ENCODE measurements at places on chromosomes 1 and 21. TPM values are rescaled to one million over a fixed set of nuclear protein-coding genes. Genes with fewer than 3 reads are reported as not detected.

Gene SPRR1A
- not detected for total RNA-seq

Gene ZFP69
- 8.6 TPM for total RNA-seq

DNA sequence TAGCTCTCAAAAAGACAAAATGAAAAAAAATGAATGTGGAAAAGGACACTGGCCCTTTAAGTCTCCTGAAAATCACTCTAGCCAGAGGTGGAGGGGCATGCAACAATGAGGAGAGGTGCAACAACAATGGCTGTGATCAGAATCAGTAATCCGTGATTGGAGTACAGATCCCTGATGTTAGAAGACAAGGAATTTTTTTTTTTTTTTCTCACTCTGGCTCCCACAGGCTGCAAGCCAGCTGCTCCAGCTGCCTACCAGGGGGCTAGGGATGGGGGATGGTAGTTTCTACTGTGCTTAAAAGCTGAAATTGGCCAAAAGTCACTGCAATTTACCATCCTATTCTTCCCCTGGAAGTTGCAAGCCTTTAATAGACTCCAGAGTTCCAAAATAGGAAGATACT is 54.5 kb downstream of the STYXL2 start:
- no peak for DNase-seq

DNA sequence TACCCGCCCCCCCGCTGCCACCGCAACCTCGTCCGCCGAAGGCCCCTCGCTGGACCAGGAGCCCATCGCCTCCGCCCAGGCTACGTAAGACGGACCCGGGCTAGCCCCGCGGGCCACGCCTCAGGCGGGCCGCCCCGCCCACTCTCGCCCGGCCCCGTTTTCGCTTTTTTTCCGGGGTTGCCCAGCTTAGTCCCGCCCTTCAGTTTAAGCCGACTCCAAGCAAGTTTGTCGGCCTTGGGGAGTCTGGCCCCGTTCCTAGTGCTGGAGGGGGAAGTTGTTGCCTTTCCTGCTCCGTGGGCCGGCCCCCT is 3.0 kb downstream of the RUSC1 start:
- DNase-seq, result peak; percentile 79

- DNase-seq, result no peak
These were observed 41.1 kb upstream of the IL20 start for GRCh38 chr1:206824331-206824730.

DNA sequence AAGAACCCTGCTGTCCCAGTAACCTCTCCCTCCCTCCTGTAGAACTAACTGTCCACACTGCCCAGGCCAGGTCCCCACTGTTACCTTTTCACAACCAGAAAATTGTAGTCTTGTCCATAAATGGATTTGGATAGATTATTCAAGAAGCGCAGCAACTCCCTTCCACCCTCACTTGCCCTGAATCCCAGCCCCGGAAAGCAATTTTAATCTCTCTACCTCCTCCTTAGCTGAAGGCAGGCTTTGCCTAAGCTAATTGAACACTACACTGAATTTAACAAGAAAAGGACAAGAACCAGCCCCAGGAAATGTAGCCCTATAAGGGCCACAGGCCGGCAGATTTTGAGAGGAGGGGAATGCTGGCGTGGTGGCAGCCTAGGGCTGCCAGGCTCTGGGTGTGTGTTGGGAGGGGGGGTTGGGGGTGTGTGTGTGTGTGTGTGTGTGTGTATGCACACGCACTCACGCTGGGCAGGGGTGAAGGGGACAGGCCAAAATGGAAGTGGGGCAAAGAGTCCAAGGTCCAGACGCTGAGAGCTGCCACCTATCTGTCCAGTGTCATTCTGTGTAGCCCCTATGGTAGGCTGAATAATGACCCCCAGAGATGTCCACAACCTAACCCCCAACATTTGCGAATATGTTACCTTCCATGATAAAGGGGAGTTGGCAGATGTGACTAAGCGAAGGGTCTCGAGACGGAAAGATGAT is 10.8 kb upstream of the IFNGR2 start:
- DNase-seq, result no peak

- DNase-seq, result no peak
These were observed 249.3 kb downstream of the ZNF648 start for GRCh38 chr1:181812208-181812607.

Gene PDC
- total RNA-seq, result not detected

DNA sequence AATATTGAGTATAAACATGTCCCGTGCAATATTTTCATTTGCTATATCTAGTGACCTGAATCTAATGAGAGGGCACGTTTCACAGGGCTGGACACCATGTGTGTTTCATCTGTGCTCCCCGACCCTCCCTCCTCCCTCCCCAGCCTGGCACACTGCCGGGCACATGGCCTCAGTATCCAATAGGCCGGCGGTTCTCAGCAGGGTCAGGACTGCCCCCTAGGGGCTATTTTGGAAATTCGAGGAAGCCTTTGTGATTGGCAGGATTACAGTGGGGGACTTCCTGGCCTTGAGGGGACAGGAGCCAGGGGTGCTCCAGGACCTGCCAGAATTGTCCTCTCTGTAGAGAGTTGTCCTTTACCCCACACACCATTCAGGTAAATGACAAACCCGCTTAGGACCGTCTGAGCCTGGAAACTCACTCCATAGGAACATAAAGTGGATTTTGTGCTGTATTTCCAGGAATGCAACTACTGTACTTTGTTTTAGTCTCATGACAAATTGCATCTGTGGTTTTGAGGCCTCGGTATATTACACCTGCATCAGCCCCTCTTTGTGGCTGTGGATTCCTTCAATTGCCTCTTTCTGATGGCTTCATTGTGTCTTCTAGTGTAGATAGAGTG is 109.5 kb upstream of the SIM2 start:
- DNase-seq, result no peak
